ENCODE measurements at places on chromosomes 11 and 22. TPM values are rescaled to one million over a fixed set of nuclear protein-coding genes. Genes with fewer than 3 reads are reported as not detected.
A peak's percentile ranks its signal among the peaks of the same experiment; 100 is the strongest.

Gene CCDC34
- 29.5 TPM for total RNA-seq

- DNase-seq = no peak
Measured at GRCh38 chr22:23386822-23387580, 193.1 kb downstream of the IGLL1 start.

Gene ADORA2A
- total RNA-seq = 15.0 TPM

DNA sequence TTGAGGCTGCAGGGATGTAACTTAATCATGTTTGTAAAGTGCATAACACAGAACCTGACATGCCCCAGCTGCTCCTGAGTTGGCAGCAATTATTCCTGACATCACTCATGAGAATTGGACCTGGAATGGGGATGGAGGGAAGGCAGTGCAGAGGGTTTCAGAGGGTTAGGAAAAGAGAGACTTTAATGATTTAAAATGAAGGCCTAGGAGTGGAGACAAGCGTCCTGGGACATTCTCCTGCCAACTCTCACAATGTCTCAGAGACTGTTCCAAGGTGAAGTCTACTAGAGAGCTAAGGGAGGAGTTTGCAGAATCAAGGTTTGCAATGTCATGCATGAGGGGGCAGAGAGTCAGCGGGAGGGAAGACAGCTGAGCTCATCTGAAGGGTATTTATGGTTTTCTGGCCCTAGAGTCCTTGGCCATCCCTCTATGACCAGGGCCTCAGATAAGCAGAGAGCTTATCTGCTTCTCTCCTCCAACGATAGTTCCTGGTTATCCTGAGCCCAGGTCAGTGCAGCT is 36.9 kb downstream of the GGTLC2 start:
- DNase-seq = peak; percentile 79

Gene TTLL1
- total RNA-seq = 7.2 TPM

DNA sequence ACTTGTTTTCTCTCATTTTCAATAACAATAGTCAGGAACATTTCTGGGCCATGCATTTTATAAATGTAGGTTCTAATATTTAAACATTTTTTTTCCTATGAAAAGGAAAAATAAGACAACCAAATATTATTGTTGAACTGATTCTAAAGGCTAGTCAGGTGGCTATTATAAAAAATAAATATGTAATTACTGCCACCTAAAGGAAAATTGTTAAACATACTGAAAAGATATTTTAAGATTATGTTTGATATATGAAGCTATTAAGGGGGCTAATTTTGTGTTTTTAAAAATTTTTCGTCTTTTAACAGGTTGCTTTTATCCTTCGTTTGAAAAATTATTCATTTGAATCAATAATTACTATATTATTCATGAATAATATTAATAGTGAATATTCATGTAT is 62.2 kb upstream of the FDX1 start:
- no peak for DNase-seq

Gene PYGM
- not detected for total RNA-seq

DNA sequence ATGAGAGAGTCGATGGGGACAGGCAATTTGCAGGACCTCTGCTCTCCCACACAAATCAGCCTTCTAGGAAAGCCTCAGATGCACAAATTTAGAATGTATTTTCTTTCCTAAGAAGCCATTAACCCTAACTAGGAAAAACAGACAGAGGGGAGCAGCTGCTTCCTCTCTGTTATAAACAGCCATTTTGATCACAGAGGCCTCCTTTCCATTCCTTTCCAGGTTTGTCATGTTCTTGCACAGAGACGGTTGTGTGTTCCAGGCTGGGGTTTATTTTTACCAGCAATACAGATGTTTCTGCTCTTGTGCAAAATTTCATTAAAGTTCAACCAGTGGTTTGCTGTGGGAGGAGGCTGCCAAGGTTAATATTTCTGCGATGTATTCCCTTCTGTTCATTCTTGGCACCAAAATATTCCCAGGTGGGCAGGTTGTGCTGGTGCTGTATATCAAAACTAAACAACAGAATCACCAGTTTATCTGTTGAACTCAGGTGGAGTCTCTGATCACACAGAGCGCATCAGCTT is 90.2 kb downstream of the NAV2 start:
- DNase-seq = no peak

- DNase-seq = no peak
Measured at GRCh38 chr11:86702220-86702983, 30.0 kb upstream of the ME3 start.

Data from Caki2 (cell line).